ENCODE measurements at places on chromosomes 3 and 15.

DNA sequence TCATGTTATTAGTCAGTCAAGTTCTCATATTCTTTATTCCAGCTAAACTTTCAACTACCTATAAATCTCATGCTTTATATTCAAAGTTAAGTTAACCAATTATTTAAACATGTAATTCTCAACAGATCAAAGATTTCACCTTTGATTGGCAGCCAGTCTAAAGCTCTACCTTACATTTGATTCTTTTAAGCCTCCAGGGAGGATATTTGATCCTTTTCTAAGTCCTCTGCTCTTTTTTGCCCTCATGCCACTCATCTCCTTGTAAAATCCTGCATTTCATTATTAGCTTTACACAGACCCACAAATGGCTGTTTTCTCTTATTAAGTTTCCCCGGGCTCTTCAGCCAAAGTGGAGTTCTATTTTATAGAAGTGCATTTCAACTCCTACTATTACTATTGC is 134.1 kb downstream of the NLGN1 start:
- no peak for DNase-seq

DNA sequence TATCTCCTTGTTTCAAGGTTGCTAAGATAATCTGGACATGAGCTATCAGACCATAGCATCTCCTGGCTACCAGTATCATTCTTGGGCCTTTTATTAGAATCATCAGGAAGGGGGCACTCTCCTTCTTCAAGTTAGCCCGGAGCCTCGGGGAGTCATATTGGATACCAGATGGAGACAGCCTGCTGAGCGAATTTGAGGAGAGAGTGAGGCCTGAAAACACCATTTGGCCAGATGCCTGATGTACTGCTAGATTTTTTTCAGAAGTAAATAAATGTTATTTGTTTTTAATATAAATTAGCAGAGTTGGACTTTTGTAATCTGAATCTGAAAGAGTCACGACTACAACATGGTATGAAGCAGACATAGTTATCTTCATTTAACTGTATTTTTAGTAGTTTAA is 848.6 kb downstream of the IGSF11 start:
- no peak for DNase-seq

DNA sequence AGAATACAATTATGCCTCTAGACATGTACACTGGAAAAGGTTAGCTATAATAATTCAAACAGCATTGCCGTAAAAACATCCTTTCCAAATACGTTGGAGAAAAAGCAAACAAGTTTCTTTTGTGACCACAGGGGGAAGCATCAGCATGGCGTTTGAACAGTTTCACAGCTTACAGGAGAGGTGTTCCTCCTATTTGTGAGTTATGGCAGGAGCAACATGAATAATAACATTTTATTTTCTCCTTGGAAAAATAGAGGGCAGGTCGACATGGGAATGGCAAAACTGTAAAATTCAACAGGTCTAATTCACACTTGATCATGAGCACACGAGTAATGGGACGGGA is 39.7 kb upstream of the GADL1 start:
- DNase-seq: no peak

DNA sequence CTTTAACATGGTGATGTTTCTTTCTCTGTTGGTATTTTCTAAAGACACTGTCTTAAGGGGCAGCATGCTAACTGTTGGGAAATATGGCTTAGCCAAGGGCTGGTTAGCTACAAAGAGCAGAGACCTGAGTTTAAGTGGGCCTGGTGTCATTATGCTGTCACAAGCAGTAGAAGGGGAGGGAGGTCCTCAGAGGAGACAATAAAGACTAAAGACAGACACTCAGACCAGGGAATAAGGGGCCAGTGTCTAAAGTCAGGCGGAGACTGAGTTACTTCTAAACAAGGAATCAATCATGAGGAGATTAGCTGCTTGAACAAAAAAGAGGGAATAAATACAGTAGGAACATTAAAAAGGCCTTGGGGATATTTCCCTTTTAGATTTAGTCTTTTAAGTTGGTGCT is 142.7 kb upstream of the DPPA4 start:
- no peak for DNase-seq

- no peak for DNase-seq
Measured at GRCh38 chr3:21502656-21503055, 248.4 kb downstream of the ZNF385D start.

- DNase-seq: no peak
Measured at GRCh38 chr3:23685541-23686258, 120.1 kb upstream of the UBE2E1 start.

DNA sequence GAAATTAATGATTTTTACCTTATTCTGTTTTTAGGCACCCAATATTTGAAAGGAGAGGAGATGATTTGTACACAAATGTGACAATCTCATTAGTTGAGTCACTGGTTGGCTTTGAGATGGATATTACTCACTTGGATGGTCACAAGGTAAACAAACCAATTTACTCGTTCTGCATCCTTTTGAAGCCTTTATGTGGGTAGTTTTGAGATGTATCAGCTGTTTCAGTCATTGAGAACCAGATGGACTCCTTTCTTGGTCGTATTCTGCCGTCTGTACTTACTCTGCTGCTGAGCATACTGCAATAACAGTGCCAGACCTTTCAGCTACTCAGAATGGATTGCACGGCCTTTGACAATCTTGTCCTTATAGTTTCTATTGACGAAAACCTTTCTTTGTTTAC is 13.3 kb downstream of the DNAJB11 start:
- no peak for DNase-seq

GRCh38 chr15:75233504-75234190 is 24.5 kb upstream of the GOLGA6C start:
- no peak for DNase-seq

DNA sequence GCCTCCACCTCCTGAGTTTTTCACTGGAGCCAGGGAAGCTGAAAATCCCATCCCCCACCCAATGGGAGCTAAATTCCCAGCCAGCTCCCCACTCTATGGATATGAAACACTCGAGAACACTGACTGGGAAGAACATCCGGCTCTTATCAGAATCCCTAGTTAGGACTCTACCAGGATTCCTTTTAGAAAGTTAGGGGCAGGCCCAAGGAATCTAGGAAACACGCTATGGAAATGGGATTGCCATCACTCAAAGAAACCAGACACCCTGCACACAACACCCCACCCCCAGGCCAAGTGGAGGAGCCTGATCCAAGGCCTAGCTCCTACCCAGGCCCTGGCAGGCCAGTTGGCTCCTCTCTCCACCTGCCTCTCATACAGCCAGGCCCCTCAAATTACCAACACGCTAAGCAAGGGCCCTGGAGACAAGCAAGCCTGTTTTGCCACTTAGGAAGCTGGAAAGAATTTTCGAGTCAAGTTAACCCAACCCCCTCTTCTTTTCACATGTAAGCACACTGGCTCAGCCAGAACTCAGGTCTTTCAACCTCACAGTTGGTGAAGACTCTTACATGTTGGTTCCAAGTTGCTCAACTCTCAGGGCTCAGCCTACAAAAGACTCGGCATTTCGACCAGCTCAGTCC is 75.5 kb downstream of the RBPMS2 start:
- DNase-seq: no peak

DNA sequence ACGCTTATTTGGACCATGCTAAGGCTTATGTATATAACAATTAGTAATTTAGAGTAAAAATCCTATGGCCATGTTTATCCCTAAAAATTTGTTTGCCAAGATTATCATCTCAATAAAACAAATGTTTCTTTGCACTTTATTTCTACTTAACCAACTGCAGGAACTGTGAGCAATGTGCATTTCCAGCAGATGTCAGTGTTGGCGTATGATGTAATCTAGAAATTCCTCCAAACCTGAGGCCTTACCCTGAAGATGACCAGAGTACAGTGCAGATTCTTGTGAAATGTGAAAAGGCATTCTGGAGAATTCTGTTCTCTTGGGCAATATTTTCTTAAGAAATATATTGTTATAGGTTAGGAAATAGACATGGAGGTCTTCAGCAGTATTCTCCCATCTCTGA is 205.9 kb downstream of the MBNL1 start:
- no peak for DNase-seq

GRCh38 chr15:28876131-28876844 is 9.5 kb upstream of the APBA2 start:
- DNase-seq: no peak

DNA sequence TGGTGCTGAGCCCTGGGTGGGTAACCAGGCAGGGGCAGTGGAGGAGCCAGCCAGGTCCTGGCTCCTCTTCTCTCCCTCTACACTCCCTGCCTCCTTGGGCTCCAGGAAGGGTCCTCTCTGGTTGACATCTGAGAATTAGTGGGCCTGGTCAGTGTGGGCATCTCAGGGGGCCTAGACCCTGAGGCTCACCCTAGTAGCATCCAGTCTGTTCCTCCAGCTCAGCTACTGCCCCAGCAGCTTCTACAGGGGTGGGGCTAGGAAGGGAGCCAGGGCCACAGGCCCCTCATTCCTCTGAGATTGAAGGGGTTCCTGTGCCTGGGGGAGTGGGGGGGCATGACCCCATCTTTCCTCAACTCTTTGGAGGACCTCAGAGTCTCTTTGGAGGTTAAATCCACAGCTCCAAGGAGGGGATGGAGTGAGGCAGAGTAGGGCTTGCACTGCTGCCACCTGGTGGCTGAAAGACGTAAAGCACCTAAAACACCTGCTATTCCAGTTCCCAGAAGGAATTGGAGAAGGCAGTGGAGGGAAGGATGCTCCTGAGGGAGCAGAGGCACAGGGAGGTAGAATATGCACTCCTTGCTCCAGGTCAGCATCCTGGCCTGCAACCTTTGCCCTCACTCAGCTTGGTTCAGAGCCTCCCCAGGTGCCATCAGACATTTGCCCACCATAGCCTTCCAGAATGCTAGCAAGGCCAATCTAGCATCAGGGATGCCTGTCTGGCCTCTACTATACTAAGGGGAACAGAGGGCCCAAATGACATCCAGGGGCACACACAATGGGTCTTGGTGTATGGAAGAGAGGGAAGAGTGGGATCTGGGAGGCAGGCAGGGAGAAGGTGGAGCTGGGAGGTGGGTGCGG is 25.1 kb downstream of the C3orf18 start:
- DNase-seq: peak; percentile 15

GRCh38 chr3:53921296-53921695 is 29.6 kb upstream of the SELENOK start:
- DNase-seq: no peak

- no peak for DNase-seq
Measured at GRCh38 chr3:23601091-23601822, 204.5 kb upstream of the UBE2E1 start.

- DNase-seq: no peak
Measured at GRCh38 chr15:86073281-86073680, 6.4 kb upstream of the AGBL1 start.

GRCh38 chr3:185732782-185733181 is 92.1 kb downstream of the IGF2BP2 start:
- no peak for DNase-seq

GRCh38 chr3:71685686-71686085 is 39.5 kb downstream of the EIF4E3 start:
- no peak for DNase-seq

GRCh38 chr3:24562895-24563294 is 68.2 kb upstream of the THRB start:
- DNase-seq: no peak

GRCh38 chr3:77562089-77562488 is 522.2 kb downstream of the ROBO2 start:
- no peak for DNase-seq

GRCh38 chr3:4977001-4977852 is 2.0 kb upstream of the BHLHE40 start:
- DNase-seq: no peak

- no peak for DNase-seq
Measured at GRCh38 chr15:80777137-80777536, 2.0 kb upstream of the CEMIP start.

DNA sequence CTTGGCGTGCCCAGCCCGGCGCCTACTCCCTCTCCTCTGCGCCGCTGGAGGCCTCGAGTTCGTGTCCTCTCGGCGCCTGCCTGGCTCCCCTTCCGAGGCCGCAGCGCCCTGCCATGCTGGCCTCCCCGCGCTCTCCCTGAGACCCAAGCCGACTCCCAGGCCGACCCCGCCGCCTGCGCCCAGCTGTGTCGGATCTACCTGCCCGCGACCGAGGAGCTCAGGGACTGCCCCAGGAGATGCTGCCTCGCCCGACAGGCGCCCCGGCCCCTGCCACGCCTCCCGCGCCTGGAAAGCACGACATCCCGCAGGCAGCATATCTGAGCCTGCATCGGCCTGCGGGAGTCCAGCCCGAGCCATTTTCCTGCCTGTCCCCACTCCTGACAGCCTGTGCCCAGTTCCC is 16.1 kb downstream of the PAQR9 start:
- no peak for DNase-seq

GRCh38 chr3:142275856-142276255 is 50.5 kb upstream of the GK5 start:
- no peak for DNase-seq

DNA sequence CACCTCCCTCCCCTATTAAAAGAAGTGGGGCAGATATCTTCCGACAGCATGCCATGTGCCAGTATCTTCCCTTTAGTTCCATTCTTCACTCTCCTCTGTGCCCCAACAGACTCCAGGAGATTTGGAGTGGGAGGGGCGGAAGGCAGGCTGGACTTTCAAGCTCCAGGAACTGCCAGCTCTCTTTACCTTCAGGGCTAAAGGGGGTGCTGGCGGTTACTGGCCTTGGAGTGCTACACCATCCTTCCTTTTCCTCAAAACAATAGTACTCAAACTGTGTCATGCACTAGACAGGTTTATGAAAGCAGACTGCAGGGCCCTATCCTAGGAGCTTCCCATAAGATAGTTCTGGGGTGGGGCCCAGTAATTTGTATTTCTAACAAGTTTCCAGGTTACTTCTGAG is 6.0 kb downstream of the LINS1 start:
- no peak for DNase-seq

DNA sequence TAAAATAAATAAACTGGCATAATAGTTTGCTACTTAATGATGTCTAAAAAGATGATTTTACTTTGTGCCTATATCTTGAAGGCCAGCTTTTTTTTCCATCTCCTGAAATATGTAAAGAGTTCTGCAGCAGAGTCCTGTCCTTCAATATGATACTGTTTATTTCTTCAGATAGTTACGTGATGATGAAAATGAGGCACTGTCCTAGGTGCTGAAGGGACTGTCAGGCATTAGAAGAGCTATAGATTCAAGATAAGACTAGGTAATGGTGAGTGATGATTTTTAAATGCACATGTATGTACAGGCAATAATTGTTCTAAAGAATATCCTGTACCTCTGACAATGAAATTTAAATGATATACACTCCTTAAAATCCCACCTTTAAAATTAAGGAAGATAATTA is 326.9 kb upstream of the DNAJC19 start:
- DNase-seq: no peak

DNA sequence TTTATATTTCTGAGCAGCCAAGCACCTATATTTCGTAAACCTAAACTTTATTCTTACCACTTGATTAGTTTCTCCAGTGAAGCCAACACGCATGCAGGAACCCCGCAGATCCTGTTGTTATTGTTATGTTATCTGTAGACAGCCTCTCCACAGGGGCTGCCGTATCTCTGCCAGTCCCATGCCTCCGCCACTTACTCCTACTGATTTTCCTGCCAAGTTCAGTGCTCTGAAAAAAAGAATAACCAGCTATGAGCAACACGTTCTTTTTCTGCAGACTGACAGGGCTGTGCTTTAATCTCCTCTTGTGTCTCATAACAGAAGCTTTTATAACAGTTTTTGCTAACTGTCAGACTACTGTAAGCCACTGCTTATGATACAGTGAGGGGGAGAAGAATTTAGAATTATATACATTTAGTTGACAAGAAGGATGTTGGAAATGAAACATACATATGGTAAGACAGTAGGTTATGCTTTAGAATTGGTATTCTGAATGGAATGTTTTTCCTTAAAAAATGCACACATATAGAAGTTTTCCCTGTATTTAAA is 347.4 kb downstream of the SI start:
- no peak for DNase-seq

Data from stimulated activated CD8-positive, alpha-beta memory T cell treated with anti-CD3 and anti-CD28 coated beads, Interleukin-4, amount 100 ng/mL, for 1 hour (primary cell).